ENCODE measurements at places on chromosomes 1 and 21.

GRCh38 chr1:112558634-112559033, 49.9 kb downstream of the WNT2B start:
- no peak for DNase-seq

- peak; percentile 61 for DNase-seq
Observed at GRCh38 chr1:151680826-151681225, 35.8 kb downstream of the CELF3 start.

DNA sequence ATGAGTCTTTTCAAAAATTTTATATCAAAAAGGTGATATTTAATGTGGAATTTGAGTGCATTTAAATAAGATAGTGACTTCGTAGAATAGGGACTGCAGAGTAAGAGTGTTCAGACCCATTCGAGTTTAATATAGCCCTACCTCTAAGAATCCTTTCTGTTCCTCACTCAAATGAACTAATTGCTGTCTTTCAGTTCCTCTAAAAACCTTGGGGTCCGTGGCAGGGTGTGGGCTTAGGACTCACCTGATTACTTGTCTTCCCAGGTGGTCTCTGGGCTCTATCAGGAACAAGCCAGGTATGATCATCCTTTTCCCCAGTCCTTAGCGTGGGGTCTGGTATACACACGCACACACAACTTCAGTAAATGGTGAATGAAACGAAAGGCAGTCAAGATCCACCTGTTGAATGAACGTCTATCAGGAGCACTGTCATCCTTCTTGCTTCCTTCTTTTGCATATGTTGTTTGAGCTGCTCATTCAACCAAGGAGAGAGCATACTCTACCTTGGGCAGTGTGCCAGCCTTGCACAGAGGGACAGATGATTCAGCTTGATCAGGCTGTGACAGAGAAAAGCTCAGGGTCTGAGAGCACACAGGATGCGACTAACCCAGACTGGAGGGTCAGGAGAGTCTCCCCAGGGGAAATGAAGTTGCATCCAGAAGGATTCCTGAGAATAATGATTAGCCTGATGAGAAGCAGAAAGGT, 1.2 kb upstream of the RNF11 start:
- no peak for DNase-seq

- no peak for DNase-seq
Observed at GRCh38 chr21:28798798-28799197, 193.9 kb downstream of the LTN1 start.

GRCh38 chr1:58823481-58824010, 39.7 kb upstream of the JUN start:
- DNase-seq, result no peak

- no peak for DNase-seq
Observed at GRCh38 chr21:29656504-29657239, 283.1 kb downstream of the GRIK1 start.

DNA sequence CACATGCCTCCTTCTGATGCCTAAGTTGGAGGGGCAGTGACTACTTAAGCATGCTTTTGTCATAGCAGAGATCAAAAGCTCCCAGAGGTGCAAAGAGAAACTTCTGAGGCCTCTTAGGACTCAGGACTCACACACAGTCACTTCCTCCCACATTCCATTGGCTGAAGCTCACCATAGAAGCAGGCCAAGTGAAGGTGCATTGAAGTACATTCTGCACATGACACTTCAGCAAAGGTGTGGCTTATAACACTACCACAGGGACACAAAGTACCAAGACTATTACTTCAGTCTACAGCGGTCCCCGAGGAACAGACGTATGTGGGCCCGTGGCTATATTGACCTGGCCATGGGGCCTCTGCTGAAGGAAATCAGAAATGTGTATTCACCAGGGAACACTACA, 2.5 kb upstream of the POGK start:
- DNase-seq, result no peak

- no peak for DNase-seq
Observed at GRCh38 chr1:42340901-42341300, 5.9 kb upstream of the FOXJ3 start.

DNA sequence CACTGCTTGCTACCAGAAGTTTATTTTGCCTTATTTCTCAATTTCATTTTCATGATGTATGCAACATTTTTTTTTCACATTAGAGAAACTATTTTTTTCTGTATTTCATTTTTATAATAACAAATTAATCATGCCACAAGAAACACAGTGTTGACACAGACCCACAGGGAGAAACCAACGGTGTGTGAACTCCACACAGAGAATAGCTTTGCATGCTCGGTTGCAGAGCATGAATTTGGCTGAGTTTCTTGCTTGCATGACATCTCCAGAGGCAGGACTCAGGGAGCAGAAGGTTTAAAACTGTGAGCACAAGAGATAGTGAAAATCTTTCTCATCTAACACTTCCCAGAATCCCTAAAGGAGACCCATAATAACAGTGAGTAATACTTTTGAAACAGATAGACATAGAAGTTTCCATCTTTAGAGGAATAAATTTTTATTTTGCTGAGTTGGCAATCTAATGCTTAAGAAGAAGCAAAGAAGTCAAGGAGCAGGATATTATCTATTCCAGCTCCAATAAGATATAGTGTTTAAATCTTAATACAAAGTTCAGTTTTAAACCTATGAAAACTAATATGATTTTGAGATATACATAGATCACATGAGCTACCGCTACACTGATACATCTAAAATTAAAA, 890.9 kb downstream of the MRPL39 start:
- no peak for DNase-seq

- DNase-seq, result no peak
Observed at GRCh38 chr1:220239966-220240365, 32.3 kb downstream of the RAB3GAP2 start.

- DNase-seq, result peak; percentile 33
Observed at GRCh38 chr1:84504580-84505492, 1.4 kb upstream of the SPATA1 start.

GRCh38 chr1:224996266-224996665, 66.8 kb downstream of the DNAH14 start:
- DNase-seq, result no peak

DNA sequence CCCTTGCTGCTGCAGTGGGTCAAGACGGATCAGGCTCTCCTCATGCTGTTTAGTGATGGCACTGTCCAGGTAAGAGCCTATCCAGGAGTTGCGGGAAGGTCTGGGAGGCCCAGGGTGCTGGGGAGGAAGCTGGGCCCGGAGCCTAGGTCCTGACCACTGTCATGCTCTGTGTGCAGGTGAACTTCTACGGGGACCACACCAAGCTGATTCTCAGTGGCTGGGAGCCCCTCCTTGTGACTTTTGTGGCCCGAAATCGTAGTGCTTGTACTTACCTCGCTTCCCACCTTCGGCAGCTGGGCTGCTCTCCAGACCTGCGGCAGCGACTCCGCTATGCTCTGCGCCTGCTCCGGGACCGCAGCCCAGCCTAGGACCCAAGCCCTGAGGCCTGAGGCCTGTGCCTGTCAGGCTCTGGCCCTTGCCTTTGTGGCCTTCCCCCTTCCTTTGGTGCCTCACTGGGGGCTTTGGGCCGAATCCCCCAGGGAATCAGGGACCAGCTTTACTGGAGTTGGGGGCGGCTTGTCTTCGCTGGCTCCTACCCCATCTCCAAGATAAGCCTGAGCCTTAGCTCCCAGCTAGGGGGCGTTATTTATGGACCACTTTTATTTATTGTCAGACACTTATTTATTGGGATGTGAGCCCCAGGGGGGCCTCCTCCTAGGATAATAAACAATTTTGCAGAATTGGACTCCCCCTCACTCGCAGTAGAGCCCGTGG, 1.7 kb downstream of the DYNLT4 start:
- DNase-seq, result no peak

DNA sequence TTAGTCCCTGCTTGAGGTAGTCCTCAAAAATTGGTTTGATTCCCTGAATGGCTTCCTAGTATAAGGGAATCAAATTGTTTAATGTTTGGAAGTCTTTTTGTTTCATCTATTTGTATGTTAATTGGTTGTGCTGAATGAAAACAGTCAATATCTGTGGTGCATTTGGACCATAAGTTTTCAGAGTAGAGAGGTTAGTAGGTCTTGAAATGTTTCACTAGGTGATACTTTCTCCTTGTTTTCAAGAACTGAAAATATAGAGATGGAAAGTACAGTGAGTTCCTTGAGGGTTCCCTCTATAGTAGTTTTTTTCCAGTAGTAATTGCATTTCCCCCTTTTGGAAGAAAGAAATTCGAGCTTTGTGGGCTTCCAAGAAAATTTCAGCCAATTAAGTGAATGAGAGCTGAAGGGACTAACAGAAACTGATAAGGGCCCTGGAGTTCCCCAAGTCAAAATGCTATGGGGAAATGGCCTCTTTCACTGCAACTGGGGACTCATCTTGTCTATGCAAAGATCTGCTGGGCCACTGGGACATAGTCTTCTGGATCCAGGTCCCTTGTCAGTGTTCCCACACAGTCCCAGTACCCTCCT, 18.6 kb upstream of the CEP350 start:
- DNase-seq, result no peak

DNA sequence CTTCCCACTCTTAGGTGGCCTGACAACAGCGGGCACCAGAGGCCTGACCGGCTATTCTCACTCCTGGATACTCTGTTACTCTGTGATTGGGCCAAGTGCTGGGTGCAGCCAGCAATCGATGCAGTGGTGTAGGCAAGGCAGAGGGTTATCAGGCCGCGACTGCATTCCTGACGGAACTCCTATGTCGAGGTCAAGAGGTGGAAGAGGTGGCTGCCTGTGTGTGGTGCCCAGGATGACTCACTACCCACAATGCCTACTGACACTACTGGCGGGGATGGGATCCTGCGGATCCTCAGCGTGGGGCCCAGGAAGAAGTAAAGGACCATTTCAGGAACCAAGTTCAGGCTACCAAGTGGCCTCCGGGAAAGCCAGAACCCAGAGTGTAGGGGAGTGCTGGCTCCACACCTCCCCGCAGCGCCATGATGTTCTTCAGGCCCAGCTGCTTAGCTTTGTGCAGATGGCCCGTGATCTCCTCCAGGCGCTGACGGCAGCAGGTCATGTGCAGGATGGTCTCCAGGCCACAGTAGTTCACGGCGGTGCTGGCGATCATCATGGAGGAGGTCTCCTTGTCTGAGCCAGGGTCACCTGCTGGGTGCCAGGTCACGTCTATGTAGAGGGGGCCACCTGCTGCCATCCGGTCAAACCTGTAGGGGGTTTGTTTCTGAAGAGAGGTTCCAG, 4.9 kb downstream of the MTHFR start:
- no peak for DNase-seq

- DNase-seq, result no peak
Observed at GRCh38 chr1:19220991-19221390, 10.9 kb upstream of the UBR4 start.

DNA sequence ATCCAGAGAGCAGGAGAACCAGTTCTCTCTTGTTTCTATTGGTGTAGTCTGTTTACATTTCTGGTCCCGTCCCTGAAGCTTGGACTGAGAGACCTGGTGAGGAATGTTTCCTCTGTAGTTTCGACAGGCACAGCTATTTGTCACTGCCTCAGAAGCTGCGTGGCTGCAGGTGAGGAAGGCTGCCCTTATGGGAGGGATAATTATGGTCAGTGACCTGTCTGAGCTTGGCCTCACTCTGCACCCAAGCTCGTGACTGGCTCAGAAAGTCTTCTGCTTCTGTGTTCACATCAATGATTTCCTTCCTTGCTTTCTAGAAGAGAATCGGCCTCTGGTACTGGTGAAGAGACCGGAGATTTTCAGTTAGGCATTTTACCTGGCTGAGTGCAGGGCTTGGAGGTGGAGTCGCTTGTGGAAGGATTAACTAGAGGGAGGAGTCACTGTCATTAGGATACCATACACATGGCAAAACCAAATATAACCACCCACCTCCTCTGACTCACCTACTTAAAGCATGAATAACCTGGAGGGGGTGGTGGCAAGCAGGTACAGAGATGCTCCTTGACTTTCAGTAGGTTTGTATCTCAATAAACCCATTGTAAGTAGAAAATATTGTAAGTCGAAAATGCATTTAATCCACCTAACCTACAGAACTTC, 19.9 kb upstream of the WDR26 start:
- no peak for DNase-seq

DNA sequence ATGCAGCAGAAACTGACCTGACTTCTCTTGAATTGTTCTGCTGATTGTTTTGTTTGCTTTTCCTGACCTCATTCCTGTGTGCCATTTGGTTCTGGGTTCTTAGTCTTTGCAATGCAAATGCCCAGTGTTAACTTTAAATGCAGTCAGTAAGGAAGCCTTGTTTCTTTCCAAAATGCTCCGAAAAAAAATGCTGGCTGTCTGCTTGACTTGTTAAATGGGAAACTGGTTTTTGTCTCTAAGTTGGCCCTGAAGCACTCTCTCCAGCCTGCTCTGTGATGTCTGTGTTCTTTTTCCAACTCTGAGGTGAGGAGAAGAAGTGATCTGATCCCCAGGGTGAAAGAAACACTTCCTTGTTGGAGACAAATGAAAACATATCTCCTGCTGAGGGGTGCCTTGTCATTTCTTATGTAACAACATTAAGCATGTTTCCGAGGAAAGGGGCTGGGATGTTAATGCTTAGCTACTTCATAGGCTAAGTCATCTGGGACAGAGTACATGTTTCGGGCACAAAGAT, 256.3 kb upstream of the ADGRL4 start:
- no peak for DNase-seq

DNA sequence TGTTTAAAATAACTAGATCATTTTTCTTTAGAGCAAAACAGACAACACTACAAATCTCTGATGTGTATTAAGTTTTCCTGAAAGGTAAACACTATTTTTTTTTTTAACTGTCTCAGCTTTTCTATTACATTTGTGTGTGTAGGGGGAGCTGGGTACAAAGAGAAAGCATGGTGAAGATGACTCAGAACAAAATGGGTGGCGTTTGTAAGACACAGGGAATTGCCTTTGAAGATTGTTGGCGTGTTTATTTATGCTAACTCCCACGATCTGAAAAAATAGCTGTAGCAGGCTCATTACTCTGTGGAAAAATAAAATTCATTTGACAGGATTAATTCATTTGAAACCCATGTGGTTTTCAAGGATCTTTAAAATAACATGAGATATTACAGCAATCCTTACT, 285.1 kb downstream of the RYR2 start:
- DNase-seq, result no peak

GRCh38 chr1:62687421-62687902, 724 bp downstream of the DOCK7 start:
- peak; percentile 13 for DNase-seq

DNA sequence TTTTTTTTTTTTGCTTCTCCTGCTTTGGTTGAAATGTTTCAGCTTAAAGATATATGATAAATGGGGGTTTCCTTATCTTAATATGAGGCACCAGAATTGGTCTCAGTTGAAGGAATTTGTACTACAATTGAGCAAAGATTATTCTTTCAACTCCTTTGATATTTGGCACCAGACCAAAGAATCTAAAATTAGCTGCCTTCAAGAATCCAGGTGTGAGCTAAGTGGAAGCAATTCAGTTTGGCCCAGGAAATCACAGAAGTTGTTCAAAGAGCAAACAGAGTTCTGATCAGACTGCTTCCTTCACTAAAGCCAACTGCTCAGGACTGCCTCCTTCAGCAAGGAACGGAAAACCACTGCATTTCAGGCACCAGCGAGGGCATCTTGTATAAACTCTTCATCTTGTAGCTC, 68.3 kb upstream of the BCAR3 start:
- DNase-seq, result no peak

DNA sequence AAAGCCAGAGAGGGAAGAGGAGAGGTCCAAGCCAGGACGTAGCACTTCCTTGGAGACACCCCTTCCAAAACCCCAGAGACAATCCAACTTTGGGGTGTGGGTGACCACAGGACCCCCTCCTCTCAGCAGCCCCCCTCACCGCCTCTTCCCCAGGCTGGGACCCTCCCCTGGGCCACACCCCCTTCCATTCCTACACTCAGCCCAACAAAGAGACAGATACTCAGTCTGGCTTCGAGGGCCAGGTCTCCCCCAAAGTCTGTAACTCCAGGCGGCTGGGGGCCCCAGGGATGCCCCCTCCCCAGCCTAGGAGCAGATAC, 1.4 kb downstream of the MEX3A start:
- no peak for DNase-seq

- no peak for DNase-seq
Observed at GRCh38 chr21:34992180-34992579, 56.9 kb downstream of the RUNX1 start.

Data from fibroblast of the conjunctiva (primary cell).